ENCODE measurements at places on chromosomes 4 and X.

DNA sequence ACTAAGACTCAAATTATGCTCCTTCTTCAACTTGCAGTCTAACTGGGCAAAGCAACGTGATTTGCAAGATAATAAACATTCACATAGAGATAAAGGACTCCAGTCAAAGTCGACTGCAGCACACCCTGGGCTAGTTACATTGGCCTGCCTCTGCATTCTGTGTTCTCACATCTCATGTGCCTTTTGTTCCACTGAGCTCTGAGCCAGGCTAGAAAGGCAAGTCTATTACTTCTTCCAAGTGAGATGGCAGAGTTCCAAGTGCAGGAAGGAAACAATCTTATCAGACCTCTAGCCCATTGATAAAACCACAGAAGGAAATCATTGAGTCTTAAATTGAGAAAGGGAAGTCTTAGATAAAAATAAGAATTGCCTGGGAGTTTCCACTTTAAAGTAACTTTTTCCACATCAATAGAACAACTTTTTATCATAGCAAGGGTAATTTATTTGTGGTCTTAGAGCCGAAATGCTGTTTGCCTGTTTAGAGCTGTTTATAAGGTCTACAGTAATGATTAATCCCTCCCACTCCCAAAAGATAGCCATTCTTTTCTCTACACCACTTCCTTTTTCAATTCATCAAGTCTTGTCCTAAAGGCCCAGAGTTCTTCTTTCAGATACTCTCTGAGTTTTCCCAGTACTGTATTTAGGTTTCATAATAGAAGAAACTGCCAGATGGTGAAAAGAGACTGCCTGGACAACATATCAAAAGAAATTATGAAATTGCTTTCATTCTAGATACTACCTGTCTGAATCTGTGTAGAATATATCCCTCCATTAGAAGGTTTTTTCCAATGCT lies 200.2 kb downstream of the GUCY2F start:
- DNase-seq, result no peak

GRCh38 chr4:10007793-10008608 lies 13.3 kb downstream of the SLC2A9 start:
- DNase-seq, result peak; percentile 54

GRCh38 chr4:140529434-140529833 lies 5.5 kb downstream of the ELMOD2 start:
- DNase-seq, result no peak

DNA sequence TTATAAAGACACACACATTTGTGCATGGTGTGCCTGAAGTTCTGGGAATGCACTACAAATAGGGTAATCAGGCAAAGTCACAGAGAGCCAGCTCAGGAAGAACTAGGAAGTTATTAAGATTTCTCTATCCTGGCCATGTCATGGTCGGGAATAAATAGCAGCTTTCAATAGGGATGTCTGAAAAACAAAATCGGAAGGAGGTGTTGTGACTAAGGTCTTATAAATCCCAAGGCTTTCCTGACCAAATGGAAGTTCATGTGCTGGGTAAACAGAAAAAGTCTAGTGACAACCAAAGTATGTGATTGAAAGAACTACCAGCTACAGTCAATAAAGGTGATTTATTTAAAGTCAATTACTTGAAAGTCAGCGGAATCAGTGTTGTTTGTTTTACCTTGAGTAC lies 262.5 kb upstream of the HS3ST1 start:
- no peak for DNase-seq

GRCh38 chrX:100350704-100351489 lies 59.2 kb downstream of the PCDH19 start:
- no peak for DNase-seq

DNA sequence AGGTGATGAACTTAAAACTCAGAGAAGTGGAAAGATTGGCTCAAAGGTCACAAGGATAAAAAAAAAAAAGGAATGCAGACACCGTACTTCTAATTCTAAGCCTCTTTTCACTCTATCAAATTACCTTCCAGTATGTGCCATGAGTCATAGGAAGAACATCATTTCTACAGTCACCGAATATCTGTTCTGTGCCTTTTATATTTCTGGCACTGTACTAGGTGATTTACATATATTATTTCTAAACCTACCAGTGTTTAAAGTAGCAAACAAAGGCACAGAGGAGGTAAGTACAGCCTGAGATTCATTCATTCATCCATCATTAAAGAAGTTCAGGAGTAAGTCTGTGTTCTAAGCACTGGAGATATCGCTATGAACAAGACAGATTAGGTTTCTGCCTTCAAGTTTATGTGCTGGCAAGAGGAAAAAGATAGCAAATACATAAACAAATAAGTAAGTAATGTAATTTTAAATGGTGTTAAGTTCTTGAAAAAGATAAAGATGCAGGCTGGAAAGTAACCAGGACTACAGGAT lies 65.3 kb downstream of the PALLD start:
- DNase-seq, result no peak

DNA sequence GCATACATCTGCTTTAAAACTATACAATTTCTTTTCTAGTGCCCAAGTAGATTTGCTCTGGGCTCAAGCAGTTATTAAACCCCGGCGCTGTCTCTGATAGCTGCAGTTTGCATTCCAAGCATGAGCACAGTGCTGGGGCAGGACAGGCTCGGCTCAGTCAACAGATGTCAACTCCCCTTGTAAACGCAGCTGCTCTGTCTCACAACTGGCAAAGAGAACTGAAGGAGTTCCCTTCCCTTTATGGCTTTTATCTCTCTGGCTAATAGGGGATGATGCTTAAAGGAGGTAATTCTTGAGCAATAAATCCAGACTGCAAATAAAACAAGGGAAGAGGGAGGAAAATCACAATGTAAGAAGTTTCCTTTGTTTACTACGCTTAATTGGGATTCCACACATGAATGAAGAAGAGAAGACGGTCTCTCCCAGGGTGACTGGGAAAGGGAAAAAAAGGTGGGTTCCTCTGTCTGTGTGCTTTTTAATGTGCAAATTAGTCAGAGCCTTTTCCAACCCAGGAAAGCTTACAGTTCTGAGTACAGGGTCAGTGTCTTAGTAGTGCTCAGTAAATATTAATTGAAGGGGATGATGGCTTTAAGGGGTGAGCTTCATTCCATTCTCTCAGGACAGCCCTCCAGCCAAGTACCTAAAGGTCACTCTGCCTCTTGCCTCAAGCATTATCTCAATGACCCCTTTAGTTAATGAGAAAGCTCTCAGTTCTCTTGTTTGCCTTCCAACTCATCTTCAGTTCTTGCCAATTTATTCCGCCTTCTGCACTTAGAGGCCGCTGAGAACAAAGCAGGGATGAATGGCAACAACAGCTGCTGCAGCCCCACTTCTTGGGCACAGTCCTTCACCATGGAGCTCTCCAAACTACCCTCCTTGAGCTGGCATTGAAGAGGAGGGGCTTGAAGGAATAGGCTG lies 155.7 kb upstream of the JADE1 start:
- peak; percentile 81 for DNase-seq

- DNase-seq, result no peak
These were observed 194.0 kb upstream of the NUDT6 start for GRCh38 chr4:123116412-123116811.

GRCh38 chrX:17052210-17052609 lies 105.8 kb downstream of the REPS2 start:
- DNase-seq, result no peak

DNA sequence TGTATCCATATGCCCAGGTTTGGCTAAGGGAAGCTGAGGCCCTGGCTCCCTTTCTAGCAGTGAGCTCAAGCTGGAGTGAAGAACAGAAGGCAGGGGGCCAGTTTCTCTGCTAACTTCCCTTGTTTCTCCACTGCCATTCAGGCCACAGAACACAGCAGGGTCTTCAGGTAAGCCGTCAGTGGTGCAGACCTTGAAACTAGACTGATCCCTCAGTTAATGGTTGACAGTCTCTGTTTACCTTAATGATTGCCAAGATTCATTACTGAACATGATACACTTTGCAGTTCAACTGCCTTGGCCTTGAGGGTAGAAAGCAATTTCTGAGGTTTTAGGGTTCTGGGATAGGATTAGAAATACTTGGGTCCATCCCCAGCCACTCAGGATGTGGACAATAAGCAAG lies 8.9 kb upstream of the GJB1 start:
- DNase-seq, result no peak

- DNase-seq, result no peak
These were observed 27.0 kb upstream of the PDGFC start for GRCh38 chr4:156998500-156999174.

- DNase-seq, result no peak
These were observed 144.9 kb downstream of the PJA1 start for GRCh38 chrX:69020316-69020715.

DNA sequence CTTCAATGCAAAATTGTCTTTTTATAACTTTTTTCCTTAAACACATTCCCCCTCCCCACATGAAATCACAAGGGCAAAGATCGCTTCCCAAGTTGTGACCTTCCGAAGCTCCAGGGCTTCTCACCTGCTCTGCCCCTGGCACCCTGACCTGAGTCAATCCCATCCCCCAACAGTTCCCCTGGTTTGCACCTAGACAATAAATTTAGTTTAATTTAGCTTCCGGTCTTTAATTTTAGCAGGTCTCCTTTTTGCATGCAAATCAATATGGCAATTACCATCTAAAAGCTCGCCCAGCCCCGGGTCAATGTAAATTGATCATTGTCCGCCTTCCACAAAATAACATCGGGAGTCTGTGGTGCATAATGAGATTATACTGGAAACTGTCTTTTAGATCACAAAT lies 6.8 kb downstream of the BCOR start:
- no peak for DNase-seq

DNA sequence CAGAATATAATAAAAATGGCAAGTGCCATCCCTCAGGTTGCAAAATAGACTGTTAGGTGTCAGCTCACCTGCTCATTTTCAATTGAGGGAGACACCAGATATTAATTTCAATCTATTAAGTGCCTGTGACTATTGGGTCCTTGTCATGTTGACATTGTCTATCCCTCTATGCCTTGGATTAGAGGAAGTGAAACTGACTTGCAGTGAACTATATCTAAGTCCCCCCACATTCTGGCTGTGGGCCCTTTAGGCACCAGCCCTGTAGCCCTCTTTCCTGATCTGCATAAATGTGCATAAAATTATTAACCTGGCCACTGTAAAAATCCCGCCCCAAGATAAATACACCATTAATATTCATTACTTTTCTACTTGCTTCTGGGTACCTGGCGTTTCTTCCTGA lies 293.0 kb upstream of the CLNK start:
- DNase-seq, result no peak

All from eye (tissue), 1 donor.